ENCODE measurements at places on chromosomes 1 and 21. TPM values are rescaled to one million over a fixed set of nuclear protein-coding genes. Genes with fewer than 3 reads are reported as not detected.

GRCh38 chr1:29227511-29227910 is 3.2 kb downstream of the MECR start:
- no peak for DNase-seq

- DNase-seq, result no peak
Measured at GRCh38 chr1:234096161-234096770, 191.8 kb downstream of the SLC35F3 start.

Gene OR2T2
- not detected for total RNA-seq

Gene HPDL
- 0.17 TPM for total RNA-seq

Gene NBPF10
- total RNA-seq, result 1.7 TPM

DNA sequence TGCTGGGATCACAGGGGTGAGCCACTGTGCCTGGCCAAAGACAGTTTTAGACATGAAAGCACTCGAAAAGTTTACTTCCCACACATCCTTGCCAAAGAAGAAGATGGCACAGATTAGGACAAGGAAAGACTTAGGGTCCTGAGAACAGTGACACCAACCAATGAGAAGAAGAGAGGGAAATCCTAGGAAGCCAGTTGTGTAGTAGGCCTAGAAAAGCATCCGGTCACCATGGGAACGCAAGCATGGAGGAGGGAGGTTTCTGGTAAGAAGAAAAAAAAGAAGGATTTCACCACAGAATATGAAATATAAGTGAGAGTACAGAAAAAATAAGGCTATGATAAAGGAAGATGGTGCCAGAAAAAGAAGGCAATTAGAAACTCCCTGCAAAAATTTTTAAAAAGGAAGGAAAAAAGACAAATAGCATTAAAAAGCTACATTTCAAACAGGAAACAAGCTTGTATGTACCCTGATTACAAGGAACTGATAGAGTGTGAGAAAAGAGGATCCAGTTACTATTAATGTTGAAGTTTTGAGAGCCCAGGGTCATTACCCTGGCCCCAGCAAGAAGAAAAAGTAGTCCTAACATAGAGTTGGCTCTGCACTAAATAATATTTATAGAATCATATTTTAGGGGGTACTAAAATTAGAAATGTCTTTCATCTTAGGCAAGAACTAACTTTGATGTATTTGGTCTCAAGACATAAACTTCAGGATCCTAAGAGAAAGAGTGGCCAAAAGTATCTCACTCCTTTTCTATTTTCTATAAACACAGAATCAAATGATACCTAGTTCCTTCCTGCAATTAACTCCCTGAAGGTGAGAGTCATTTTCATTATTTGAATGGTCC is 16.1 kb downstream of the DIPK1A start:
- DNase-seq, result no peak

DNA sequence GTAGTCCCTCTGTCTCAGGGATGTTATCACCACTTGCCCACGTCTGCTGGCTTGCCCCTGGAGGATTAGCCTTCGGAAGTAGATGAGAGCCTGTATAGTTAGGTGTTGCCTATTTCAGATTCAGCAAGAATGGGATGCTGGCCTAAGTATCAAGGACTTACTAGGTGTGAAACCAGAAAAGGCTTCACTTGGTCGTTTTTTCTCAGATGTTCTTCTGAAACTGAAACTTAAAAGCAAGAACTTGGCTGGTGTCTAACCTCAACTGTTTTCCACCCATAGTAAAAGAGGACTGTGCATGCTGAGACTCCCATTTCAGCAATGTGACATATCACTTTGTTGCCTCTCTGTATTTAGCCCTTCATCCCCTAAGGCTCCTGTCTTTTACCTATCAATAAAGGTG is 67.0 kb upstream of the LRRC53 start:
- DNase-seq, result no peak

Gene OR2L8
- total RNA-seq, result not detected

DNA sequence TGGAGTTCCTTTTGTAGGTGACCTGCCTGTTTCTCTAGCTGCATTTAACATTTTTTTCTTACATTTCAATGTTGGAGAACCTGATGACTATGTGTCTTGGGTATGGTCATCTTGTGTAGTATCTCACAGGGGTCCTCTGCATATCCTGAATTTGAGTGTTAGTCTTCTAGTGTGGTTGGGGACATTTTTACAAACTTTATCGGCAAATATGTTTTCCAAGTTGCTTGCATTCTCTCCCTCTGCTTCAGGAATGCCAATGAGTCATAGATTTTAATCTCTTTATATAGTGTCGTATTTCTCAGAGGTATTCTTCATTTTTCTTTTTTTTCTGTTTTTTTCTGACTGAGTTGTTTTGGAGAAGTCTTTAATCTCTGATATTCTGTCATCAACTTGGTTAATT is 684.0 kb downstream of the NCAM2 start:
- DNase-seq, result no peak

Measured in esophagus muscularis mucosa (tissue), 4 donors.